ENCODE measurements at places on chromosomes 2 and 18. TPM values are rescaled to one million over a fixed set of nuclear protein-coding genes. Genes with fewer than 3 reads are reported as not detected.

DNA sequence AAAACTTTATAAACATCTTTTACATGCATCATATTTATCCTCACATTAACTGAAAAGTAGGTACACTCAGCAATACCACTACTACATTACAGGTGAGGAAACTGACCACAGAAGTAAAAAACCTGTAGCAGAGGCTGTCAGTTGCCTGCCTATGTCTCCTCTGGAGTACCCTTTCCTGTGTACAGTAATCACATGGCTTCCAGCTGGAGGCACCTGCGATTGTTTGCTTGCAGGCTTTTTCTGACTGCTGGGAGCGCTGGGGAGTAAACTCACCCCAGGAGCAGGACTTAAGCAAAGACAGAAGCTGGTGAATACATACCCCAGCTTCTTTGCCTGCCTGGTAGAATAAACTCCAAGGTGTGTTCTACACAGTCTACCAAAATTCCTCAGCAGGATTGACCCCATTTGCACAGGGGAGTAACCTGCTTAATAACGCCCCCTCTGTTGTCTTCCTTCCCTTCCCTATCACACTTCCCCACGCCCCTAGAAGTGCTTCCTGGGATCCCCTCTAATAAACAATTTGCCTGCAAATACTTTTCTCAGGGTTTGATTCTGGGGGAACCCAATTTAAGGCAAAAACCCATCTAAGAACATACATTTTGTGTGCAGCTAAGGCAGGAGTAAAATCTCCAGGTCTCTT, 138.9 kb downstream of the PTH2R start:
- no peaks in the 10 kb centered on the region for H3K4me1 ChIP-seq
- DNase-seq: no peak

DNA sequence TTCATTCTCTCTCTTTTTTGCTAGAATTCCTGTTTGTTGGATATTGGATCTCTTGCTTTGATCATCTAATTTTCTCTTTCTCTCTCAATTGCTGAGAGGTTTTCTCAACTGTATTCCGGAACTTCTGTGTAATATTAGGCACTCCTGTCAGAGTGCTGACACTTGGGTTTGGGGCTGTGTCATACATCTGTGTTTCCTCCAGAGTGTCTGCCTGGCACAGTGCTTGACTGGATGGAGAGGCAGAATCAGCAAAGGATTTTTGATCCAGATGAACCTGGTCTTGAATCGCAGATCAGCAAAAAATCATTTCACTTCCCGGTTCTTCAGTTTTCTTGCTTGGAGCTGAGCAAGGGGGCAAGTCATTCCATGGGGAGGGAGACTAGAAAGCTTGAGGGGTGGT, 87.7 kb upstream of the CXCR4 start:
- DNase-seq: no peak
- peaks cover 4% of the 10 kb centered on the region for H3K27me3 ChIP-seq
- H3K4me1 ChIP-seq: no peaks in the 10 kb centered on the region
- H3K36me3 ChIP-seq: no peaks in the 10 kb centered on the region
- no peak overlapping the region for H3K4me3 ChIP-seq

Gene MYOM1
- total RNA-seq: 0.46 TPM

- no peaks in the 10 kb centered on the region for H3K36me3 ChIP-seq
- no peaks in the 10 kb centered on the region for H3K27me3 ChIP-seq
- no peak overlapping the region for H3K27ac ChIP-seq
- H3K4me1 ChIP-seq: no peaks in the 10 kb centered on the region
- H3K4me3 ChIP-seq: no peak overlapping the region
Observed at GRCh38 chr18:62852851-62853250, 137.5 kb downstream of the PHLPP1 start.

Gene SLC8A1
- not detected for total RNA-seq

Gene TCF23
- total RNA-seq: not detected

DNA sequence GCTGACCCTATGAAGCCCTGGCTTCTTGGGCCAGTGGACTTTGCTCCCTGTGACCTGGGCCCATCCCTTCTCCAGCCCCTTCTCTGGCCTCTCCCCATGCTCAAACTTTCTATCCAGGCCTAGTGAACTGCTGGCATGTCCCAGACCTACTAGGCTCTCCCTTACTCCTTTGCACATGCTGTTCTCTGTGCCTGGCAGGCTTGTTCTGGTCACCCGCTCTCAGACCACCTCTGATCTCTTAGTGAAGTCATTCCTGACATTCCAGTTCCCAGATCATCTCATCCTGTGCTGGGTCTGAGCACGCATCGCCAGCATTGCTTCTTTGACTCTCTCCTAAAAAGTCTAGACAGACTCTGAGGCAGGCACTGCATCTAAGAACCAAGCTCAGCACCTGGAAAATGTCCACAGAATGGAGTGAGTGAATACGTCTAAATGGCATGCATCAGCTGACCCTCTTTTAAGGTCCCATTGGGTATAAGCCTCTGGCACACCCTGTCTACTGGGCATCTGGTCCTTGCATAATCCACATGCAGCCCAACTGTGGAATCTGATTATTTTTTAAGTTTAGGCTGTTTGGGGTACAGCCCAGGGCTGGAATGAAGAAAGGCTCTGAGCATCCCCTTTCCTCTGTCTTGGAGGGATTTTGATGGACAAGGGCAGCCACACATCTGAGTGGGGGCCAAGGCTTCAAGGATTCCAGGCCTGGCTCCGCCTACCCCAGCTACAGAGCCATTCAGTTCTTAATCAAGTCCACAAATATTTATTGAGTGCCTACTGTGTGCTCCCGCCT, 130.6 kb upstream of the HAAO start:
- no peaks in the 10 kb centered on the region for H3K27me3 ChIP-seq
- H3K4me1 ChIP-seq: peaks cover 28% of the 10 kb centered on the region
- no peaks in the 10 kb centered on the region for H3K36me3 ChIP-seq
- H3K27ac ChIP-seq: no peak overlapping the region
- no peak overlapping the region for H3K4me3 ChIP-seq

DNA sequence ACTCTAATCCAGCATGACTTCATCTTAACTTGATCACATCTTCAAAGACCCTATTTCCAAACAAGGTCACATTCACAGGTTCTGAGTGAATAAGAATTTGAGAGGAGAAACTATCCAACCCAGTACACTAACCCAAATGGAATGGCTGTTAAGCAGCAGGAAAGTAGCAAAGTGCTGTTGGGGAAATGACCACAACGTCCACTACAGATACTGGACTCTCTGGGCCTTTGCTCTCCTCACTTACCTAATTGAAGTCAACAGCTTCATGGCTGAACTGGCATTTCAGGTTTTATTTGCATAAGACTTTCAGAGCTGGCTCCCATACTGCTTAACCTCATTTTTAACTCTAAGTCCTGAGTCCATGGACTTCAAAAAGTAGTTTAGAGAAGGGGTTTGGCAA, 38.0 kb upstream of the ACVR2A start:
- no peak for DNase-seq
- no peaks in the 10 kb centered on the region for H3K4me1 ChIP-seq
- H3K27ac ChIP-seq: no peak overlapping the region
- no peaks in the 10 kb centered on the region for H3K36me3 ChIP-seq
- H3K27me3 ChIP-seq: no peaks in the 10 kb centered on the region
- H3K4me3 ChIP-seq: no peak overlapping the region

Gene DYNAP
- not detected for total RNA-seq

Gene MEMO1
- total RNA-seq: 66.7 TPM
